Activated naive CD4-positive, alpha-beta T cell treated with Interleukin-2 at 50 U/mL for 16 hours (primary cell): ENCODE measurements at places on chromosomes 6 and 20.

GRCh38 chr6:118963003-118963402, 28.0 kb upstream of the MCM9 start:
- DNase-seq, result no peak

- no peak for DNase-seq
Measured at GRCh38 chr6:118876814-118877213, 17.1 kb upstream of the ASF1A start.

- no peak for DNase-seq
Measured at GRCh38 chr20:16001286-16001685, 572.0 kb downstream of the KIF16B start.

GRCh38 chr6:124967444-124967843, 5.2 kb downstream of the RNF217 start:
- no peak for DNase-seq

GRCh38 chr6:131669891-131670290, 31.3 kb downstream of the OR2A4 start:
- DNase-seq, result no peak

DNA sequence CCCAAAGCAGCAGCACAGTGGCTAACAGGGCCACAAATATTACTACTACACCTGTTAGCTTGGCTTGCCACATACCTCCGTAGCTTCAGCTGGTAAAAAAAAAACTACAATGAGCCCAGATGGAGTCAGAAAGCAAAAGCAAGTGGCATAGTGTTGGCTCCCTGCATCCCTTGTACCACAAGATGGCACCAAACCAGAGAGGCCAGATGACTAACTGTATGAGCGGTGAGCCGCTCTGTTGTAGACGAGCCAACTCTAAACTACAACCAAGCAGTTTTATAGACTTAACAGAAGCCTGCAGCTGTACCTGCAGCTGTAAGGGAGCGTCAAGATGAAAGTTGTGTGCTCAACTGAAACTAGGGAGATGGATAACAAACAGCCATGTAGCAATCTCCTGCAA, 84.5 kb upstream of the MCHR2 start:
- no peak for DNase-seq

- no peak for DNase-seq
Measured at GRCh38 chr6:169816054-169816453, 64.6 kb downstream of the ERMARD start.

- no peak for DNase-seq
Measured at GRCh38 chr20:49513009-49513408, 30.5 kb upstream of the KCNB1 start.

DNA sequence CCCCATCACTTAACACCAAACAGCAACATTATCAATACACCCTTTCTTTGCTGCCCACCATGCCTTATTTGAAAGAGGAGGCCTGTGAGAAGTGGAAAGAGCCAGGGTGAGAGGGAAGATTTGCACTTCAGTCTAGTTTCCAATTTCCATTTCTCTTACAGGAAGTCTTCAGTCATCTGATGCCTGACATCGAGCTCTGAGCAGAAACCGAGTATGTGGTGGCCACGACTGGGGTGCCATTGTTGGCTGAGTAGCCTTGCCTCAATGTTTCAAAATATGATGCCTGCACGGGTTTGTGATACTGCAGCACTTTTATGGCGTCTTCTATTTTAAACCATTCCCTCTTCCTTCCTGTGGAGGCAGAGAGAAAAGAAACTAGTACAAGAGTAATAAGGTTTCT, 39.8 kb upstream of the SMIM29 start:
- no peak for DNase-seq

GRCh38 chr6:75458895-75459294, 34.7 kb downstream of the FILIP1 start:
- no peak for DNase-seq

DNA sequence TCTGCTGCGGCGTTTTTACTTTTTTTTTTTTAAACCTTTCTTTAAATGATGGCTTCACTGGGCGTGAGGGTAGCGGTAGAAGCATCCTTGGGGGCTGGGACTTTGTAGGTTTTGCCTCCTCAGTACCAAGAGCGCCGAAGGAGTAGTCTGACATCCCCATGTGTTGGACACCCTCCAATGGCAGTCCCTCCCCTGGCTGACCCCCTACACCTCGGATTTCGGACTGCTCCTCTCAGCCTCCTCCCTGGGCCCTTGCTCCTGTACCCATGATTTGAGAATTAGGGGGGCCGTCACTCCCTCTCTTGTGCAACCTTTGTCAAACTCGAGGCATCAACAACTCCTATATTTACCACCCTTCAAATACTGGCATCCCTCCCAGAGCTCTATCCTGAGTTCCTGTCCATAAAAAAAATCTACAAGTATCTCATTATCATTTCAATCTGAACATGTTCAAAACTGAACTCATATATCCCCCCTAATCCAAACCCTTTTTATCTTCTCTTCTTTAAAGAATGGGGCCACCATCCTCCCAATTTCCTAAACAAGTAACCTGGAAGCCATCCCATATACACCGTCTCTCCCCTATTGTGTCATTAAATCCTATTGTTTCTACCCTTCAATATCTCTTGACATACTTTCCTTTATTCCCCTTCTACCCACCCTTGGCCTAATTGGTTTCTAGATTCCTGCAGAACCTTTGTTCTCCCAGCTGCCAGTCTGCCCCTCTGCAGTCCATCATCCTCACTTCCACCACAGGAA, 1.2 kb upstream of the ARFGEF3 start:
- DNase-seq, result no peak

GRCh38 chr6:167221400-167222201, 63.8 kb upstream of the GPR31 start:
- no peak for DNase-seq

GRCh38 chr6:69866351-69866769, at the start of gene COL19A1:
COL19A1 (plus strand) TSS chr6:69866556; CDS start chr6:69879568, 13,012 bp downstream.
- peak; percentile 27 for DNase-seq

DNA sequence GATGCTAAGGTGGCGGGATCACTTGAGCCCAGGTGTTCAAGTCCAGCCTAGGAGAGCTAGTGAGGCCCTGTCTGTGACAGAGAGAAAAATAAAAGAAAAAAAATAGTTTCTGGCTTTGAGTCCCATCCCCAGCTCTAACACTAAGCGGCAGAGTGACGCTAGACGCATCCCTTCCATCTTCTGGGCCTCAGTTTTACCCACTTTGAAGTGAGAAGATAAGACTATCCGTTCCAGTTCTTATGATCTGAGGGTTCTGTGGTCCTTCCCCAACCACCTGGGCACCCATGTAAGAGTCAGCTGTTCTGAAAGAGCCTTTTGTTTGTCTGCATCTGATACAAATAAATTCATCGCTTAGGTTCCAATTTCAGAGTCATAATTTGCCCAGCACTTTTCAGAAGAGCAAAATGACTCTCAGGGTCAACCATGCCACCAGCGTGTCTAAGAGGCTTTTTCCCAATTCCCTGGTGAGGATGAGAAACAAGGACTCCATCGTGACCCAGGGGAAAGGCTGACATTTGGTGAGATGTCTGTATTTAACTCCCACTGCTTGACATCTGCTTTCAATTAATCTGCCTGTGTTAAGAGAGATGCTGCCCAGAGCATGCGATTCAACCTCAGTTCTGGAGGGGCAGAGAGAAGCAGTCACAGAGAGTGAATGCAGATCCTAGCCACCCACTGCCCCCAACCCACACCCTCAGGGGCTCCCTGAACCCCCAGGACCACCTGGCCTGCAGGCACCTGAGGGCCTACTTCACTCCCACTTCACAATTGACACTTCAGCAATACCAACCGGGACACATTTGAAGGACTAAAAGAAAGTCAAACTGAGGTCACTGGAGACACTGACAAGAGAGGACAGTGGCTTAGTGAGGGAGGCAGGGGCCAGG, 131.6 kb upstream of the TOP1 start:
- DNase-seq, result no peak

DNA sequence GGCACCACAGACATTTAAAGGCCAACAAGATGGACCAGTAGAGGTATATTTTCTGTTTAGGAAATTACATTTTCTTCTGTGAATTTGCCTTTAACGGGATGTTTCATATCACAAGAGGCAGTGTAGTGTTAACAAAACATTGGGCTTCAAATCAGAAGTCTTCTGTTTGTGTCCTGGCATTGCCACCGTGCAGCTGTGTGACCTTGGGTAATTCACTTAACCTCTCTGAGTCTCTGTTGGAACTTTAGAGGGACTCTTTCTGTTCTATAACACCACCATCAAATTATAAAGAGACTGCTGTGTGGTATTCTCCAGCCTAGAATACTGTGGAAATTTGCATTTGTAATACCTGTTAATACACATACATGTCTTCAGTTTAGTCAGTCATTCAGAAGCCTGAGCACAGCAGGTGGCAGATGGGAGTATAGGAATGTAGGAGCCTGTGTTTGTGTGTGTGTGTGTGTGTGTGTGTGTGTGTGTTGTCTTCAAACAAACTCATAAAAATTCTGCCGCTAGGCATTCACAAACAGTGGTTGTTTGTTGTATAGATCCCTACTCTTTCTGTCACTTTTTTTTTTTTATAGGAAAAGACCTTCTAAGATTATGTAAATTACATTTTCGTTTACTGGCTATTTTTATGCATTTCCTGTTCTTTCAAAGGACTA, 22.6 kb downstream of the UST start:
- DNase-seq, result no peak

GRCh38 chr6:148658681-148659430, 88.0 kb upstream of the UST start:
- DNase-seq, result no peak

- DNase-seq, result peak; percentile 53
Measured at GRCh38 chr20:46520976-46521579, 7.7 kb upstream of the ZNF334 start.

DNA sequence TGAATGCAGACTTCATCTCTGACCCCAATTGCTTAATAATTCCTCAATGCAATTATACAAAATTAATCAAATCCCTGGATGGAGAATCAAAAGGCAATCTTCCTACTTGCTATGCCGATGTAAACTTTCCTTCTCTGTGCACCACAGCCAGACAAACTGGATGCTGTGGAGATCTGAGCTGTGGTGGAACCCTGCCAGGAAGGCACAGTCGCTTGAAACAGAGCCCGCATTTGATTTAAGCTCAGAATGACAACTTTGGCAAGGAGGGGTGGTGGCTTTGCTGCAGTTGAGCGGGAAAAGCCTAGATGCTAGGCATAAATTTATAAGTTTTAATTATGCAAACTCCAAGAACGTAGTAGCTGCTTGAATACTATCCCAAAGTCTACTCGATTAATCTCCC, 190.8 kb downstream of the MTFR2 start:
- DNase-seq, result no peak

GRCh38 chr6:30685157-30686008, 1.1 kb downstream of the PPP1R18 start:
- DNase-seq, result no peak

GRCh38 chr20:44336086-44336485, 757 bp upstream of the R3HDML start:
- no peak for DNase-seq

- DNase-seq, result no peak
Measured at GRCh38 chr20:11849976-11850670, 67.6 kb upstream of the BTBD3 start.

- no peak for DNase-seq
Measured at GRCh38 chr6:167470101-167470835, 145.4 kb downstream of the TTLL2 start.

- DNase-seq, result no peak
Measured at GRCh38 chr6:56280126-56280525, 32.7 kb upstream of the COL21A1 start.

GRCh38 chr20:44571362-44571988, 10.9 kb upstream of the PKIG start:
- DNase-seq, result no peak

GRCh38 chr20:38243709-38244020, 16.9 kb downstream of the KIAA1755 start:
- DNase-seq, result no peak

GRCh38 chr20:17442588-17442987, 88.6 kb downstream of the BFSP1 start:
- no peak for DNase-seq

DNA sequence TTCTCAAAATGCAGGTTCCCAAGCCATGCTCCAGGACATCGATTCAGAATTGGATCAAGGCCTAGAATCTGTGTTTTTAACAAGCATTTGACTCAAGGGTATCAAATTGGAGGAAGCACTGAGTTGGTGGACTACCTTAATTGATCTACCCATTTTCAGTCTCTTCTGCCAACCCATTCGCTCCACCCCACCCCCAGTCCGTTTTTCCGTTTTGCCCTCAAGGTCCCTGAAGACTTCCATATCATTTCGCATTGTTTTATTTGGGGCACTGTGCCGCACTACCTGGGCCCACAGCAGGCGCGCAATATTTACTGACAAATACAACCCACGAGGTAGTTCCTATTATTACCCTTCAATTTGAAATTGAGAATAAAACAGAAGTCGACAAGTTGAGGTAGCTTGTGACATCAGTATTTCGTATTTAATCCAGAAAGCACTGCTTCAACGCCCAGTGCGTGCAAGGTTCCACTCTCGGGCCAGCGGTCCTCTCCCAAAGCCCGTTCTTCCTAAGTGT, 557 bp upstream of the DHX35 start:
- DNase-seq, result peak; percentile 23

DNA sequence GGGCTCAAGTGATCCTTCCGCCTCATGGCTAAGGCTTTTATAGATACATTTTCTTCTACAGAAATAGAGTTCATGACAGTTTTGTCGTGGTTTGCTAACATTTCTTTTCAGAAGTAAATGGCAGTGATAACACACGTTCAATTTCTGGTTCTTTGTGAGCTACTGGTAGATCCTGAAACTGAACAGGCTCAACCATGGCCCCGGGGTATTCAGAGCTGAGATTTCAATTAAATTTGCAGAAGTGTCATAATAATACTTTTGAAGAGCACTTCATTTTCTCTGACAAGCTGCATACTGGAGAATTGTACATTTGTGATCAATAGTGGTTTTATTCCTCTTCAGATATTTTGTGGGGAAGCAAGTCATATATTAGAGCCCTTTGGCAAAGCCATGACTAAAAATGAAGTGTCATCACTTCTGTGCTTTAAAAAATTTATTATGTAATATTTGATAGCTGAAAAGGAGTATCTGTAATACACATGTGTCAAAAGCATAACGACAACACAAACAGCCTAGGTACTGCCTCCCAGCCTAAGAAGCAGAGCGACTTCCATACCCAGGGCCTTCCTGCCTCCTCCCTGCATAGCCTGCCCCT, 84.3 kb upstream of the SCP2D1 start:
- no peak for DNase-seq

GRCh38 chr6:64074981-64075380, 439.4 kb downstream of the PHF3 start:
- no peak for DNase-seq

- no peak for DNase-seq
Measured at GRCh38 chr20:11626551-11626950, 291.1 kb upstream of the BTBD3 start.

DNA sequence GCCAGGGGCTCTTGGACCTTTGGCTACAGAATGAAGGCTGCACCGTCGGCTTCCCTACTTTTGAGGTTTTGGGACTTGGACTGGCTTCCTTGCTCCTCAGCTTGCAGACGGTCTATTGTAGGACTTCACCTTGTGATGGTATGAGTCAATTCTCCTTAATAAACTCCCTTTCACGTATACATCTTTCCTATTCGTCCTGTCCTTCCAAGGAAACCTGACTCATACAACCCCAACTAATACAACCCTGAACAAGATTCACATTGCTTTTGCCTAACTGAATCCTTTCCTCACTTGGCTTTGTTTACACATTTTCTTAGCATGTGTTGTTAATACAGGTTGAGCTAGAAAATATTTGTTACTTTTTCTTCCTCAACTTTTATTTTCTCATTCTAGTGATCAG, 21.9 kb downstream of the TBXT start:
- no peak for DNase-seq

GRCh38 chr6:73652637-73653570, 888 bp downstream of the SLC17A5 start:
- DNase-seq, result peak; percentile 68
